Activated CD4-positive, alpha-beta T cell treated with anti-CD3 and anti-CD28 coated beads, Interleukin-2, amount 50 U/mL, for 4 hours (primary cell): ENCODE measurements at places on chromosomes 6 and 20.

GRCh38 chr6:4844108-4844507, 67.9 kb downstream of the CDYL start:
- no peak for DNase-seq

GRCh38 chr6:33958526-33959328, 154.9 kb upstream of the MLN start:
- no peak for DNase-seq

DNA sequence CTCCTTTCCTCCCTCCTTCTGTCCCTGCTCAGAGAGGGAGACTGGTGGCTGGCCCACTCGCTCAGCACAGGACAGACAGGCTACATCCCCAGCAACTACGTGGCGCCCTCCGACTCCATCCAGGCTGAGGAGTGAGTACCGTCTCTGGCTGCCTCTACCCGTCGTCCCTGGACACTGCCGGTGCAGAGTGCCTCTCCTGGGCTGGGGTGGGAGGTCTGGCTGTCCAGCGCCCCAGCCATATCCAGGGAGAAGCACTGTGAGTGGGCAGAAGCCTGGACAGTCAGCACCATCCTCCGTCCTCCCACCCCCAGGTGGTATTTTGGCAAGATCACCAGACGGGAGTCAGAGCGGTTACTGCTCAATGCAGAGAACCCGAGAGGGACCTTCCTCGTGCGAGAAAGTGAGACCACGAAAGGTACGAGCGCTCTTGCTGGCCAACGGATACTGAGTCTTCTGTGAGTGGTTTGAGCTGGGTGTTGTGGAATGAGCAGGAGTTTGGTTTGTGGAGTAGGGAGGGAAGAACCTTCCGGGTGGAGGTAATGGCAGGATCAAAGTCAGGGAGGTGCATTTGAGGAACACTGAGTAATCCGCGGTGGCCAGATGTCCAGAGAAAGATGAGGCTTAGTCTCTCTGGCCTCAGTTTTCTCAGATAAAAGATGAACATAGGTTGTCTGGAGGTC, 48.1 kb downstream of the SRC start:
- no peak for DNase-seq

- no peak for DNase-seq
Observed at GRCh38 chr6:132084811-132085509, 133.8 kb upstream of the CCN2 start.

DNA sequence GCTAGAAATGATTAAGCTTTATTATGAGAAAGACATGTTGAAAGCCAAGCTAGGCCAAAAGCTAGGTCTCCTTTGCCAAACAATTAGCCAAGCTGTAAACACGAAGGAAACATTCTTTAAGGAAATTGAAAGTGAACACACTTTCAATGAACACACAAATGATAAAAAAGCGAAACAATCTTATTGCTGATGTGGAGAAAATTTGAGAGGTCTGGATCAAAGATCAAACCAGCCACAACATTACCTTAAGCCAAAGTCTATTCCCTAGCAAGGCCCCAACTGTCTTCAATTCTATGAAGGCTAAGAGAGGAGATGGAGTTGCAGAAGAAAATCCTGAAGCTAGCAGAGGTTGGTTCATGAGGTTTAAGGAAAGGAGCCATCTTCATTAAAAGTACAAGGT, 40.2 kb upstream of the DEFB112 start:
- no peak for DNase-seq

DNA sequence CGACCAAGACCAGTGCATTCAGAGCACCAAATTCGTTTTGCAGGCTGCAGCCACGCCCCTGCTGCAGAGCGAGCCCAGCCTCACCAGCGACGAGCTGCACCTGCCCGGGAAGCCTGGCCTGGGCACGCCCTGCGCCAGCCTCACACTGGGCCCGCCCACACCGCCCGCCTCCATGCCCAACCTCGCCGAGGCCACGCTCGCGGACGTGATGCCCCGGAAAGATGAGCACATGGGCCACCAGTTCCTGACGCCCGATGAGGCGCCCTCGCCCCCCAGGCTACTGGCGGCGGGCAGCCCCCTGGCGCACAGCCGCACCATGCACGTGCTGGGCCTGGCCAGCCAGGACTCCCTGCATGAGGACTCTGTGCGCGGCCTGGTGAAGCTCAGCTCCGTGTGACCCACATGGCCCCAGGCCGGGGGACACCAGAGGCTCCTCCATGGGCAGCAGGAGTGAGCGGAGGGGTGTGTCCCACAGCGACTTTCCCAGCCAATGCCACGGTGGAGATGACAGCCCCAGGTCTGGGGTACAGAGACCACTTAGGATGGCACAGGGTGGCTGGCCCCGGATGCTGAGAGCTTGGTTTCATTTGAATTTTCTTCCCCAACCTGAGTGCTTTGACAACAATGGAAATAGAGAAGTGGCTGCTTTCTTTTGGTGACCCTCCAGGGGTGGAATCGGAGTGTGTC, 150.2 kb upstream of the SNX9 start:
- no peak for DNase-seq

DNA sequence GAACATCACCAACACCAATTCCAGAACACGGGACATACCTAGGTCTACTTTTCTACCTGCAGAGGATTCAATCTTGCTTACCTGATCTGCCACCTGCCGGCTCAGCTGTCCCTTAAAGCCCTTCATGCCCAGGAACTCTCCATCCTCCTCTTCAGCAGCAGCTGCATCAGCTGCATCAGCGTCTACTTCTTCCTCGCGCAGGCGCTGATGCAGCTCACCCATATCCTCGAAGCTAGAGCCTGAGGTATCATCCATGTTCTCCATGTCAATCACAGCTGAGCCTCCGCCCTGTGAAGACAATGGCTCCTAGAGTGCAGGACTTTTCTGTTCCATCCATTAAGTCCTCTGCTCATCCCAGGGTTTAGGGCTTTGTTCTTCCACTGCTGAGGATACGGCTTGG, 918 bp downstream of the YIPF3 start:
- DNase-seq: no peak

GRCh38 chr6:135506270-135506997, 8.9 kb upstream of the AHI1 start:
- no peak for DNase-seq

DNA sequence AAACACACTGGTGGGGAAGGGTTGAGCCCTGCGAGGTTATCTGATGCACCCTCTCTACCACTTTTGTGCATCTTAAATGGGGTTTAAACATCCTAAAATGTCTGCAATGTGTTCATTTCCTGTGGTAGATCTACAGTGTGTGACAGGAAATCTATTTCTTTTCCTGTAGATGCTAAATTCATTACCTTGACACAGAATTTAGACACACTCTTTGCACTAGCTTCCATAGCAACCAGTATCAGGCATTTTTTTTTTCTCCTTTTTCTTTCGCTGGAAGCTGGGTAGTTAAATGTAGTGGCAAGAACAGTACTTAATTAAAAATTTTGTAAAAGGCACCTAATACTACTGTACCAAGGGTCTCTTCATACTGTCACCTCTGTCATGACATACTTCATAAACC, 141.1 kb downstream of the RFPL4B start:
- no peak for DNase-seq

- no peak for DNase-seq
Observed at GRCh38 chr20:37600486-37600885, 72.8 kb upstream of the BLCAP start.

DNA sequence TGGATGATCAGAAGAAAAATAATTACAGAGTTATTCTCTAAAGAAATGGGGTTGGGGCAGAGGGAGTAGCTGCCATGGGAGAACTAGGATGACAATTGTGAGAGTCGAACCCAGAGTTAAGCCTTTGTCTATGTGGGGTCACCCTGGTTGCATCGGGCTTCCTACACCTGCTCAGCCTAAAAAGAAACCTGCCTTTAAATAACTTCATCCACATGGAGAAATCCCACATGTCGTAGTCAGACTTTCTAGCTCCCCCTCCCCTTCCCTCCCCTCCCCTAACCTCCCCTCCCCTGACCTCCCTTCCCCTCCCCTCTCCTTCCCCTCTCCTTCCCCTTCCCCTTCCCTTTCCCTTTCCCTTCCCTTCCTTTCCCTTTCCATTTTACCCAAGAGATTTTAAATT, 14.7 kb downstream of the VIP start:
- DNase-seq: no peak

GRCh38 chr6:105181981-105182515, 2.2 kb upstream of the POPDC3 start:
- DNase-seq: no peak

DNA sequence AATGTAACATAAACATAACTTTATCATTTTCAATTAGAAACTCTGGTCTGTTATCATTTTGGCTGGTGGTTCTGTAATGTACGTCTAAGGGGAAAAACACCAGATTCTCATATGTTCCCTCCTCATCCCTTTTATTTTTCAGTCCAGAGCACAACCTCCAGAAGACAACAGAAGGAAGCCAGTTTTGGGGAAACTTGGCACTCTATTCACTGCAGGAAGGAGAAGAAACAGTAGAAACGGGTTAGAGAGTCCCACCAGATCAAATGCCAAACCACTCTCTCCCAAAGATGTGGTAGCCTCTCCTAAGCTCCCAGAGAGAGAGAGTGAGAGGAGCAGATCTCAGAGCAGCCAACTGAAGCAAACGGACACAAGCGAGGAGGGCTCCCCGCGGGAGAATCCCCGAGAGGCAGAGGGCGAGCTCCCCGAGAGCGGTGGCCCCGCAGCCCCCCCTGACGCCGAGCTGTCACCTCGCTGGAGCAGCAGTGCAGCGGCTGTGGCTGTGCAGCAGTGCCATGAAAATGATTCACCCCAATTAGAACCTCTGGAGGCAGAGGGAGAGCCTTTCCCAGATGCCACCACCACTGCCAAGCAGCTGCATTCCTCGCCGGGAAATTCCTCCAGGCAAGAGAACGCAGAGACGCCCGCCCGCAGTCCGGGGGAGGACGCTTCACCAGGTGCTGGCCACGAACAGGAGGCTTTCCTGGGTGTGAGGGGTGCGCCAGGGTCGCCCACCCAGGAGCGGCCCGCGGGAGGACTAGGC, 117.8 kb downstream of the RTN4IP1 start:
- DNase-seq: peak; percentile 30

- DNase-seq: no peak
Observed at GRCh38 chr6:2109796-2110195, 135.6 kb downstream of the GMDS start.

DNA sequence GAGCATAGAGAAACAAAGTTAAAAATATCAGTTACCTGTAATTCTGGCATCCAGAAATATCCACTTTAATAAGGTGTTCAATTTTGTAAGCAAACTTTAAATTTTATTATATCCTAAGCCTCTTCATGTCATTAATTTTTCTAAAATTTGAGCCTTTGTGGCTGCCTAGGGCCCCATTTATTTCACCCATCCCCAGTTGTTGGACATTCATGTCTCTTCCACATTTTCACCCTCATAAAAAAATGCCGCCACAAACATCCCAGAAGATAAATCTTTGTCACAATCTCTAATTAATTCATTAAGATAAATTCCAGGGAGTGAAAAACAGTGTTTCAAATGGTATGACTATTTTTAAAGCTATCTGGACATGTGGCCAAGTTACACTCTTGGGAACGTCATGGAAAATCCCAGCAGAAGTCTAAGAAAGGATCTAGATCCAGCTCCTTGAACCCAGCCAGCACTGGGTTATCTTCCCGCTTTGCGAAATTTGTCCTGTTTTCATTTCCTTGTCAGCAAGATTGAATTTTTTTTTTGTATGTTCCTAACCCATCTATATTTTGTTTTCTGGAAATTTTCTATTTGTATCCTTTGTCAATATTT, 97.2 kb downstream of the TMEM242 start:
- no peak for DNase-seq

- no peak for DNase-seq
Observed at GRCh38 chr20:44354979-44355497, 461 bp upstream of the HNF4A start.

DNA sequence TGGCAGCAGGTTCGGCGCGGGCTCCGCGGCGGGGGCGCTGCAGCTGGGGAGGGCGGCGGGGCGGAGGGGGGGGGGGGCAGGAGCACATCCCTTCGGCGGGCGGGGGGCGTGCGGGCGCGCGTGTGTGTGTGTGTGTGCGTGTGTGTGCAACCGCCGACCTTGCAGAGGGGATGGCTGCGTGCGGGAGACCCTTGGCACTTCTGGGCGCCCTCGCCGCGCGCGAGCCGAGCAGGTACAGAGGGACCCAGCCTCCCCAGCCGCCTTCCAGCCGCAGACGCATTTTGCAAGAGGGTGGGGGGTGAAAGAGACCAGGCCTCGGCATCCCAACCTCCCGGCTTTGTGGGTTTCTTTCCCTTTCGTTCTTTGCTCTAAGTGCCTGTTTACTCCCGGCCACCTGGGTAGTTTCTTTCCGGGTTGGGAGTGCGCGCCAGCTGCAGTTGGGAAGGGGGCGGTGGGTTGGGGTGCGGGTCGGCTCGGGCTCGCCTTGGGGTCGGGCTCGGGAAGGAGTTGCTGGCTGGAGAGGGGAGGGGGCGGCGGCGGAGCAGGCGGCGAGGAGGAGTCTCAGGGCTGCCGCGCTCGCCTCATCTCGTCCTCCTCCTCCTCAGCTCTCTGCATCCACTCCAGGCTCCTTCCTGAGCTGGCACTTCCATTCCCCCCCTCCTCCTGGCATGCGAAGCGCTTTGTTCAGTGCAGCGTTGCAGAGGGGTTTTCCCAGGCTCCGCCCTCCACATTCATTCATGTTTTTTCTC, 620 bp downstream of the HIVEP1 start:
- DNase-seq: peak; percentile 72
